C1 segment of cervical spinal cord (tissue), 14 donors: ENCODE measurements at places on chromosomes 1 and 21.

- DNase-seq: no peak
Measured at GRCh38 chr1:204127597-204128242, 24.1 kb downstream of the ETNK2 start.

- peak; percentile 78 for DNase-seq
Measured at GRCh38 chr1:10152709-10153284, 57.6 kb upstream of the KIF1B start.

- DNase-seq: no peak
Measured at GRCh38 chr1:241675983-241676382, 23.9 kb downstream of the WDR64 start.

DNA sequence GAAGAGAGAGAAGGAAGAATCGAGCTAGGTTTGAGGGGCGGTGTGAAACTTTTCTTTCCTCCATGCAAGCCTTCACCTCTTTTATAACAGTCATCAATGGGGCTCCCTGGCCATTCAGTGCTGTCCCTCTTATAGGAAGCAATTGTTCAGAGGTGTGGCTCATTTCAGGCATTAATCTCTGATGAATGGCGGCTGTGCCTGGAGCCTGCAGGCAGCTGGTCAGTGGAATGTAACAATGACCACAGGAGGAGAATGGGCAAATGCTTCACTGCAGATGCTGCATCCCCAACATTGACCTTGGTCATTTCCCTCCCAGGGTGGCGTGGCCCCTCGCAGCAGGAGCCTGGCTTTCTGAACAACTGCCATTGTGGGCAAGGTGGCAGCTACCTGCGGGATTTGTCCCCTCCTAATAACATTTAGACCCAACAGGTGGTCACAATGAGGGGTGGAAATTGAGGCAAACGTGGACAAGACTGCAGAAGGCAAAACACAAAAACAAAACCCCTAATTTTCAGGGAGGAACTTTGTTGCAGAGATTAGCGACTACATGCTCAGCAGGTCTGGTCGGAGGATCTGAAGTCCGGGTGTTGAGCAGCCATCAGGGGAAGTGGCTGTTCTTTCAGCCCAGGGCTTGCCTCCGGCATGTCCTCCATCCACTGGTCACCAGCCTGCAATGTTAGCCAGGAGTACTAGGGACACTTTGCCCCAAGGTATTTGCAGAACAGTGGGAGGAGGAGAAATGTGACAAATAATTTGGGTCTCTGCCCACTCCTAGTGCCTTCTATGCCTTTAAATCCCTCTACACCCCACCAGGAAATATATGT lies 97.3 kb upstream of the PAXBP1 start:
- no peak for DNase-seq

GRCh38 chr1:48214820-48215219 lies 7.7 kb upstream of the SLC5A9 start:
- DNase-seq: peak; percentile 44

- DNase-seq: no peak
Measured at GRCh38 chr1:54016343-54017282, 1.4 kb downstream of the LDLRAD1 start.

GRCh38 chr1:47187926-47188250 lies 1.9 kb downstream of the PDZK1IP1 start:
- no peak for DNase-seq

DNA sequence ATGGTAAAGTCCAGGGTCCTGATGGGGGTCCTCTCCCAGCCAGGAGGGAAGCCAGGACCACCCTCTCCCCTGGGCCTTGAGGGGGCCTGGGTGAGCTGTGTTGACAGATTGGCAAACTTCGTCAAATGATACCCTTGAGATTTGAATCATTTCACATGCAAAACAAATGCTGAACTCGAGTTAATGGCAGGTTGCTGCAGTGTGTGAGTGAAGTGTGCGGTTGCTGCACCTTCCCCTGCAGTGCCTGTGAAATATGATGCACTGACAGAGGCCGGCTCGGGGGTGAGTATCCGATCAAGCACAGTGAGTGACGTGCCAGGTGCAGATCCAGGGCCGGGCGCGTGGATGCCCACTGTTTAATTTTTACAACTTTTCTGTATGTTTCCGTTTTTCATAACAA lies 5.7 kb upstream of the KRTAP12-1 start:
- no peak for DNase-seq

- no peak for DNase-seq
Measured at GRCh38 chr1:190436615-190437014, 41.0 kb downstream of the BRINP3 start.
